ENCODE measurements at places on chromosomes 4 and X. TPM values are rescaled to one million over a fixed set of nuclear protein-coding genes. Genes with fewer than 3 reads are reported as not detected.

DNA sequence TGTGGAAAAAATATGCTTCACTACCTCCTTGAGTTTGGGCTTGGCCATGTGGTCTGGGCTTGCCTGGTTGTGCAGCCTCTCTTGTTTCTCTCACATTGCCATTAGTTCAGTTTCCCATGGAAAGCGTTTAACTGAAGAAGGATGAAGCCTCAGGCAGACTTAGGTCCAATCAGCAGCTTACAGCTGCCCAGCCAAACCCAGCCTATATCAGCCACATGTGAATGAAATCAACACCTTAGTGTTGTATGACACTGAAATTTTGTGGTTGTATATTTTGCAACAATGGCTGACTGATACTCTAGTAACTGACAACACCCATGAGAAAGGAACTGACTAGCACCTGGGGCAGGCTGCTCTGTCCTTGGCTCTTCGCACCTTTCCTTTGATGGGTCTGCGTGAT is 81.2 kb downstream of the KLF8 start:
- no peak for DNase-seq

DNA sequence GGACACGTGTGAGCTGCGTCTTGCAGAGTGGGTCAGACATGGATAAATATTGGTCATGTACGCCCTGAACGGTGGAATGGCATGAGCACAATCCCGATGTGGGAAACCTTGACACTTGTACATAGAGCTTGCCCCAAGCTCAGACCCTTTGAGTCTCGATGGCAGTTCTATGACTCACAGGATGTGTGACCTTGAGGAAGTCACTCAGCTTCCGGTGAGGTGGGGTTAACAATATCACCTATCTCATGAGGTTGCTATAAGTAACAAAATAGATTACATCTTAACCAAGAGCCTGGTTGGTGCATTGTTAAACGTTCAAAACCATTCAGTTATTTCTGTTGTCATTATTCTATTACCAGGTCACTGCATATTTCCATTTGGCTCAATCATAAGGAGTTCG is 109.1 kb upstream of the TBL1X start:
- peak; percentile 26 for DNase-seq

- no peak for DNase-seq
Observed at GRCh38 chr4:109912706-109913595, at the start of gene EGF. Gene EGF (plus strand): TSS chr4:109912883. CDS start chr4:109913336, 453 bp downstream.

Gene ZNF518B
- 22.7 TPM for total RNA-seq

Gene KIAA1210
- 0.08 TPM for total RNA-seq

Gene SATL1
- total RNA-seq = 0.16 TPM

Measured in cardiac septum (tissue), 1 donor.